ENCODE measurements at places on chromosomes 7 and 10.

DNA sequence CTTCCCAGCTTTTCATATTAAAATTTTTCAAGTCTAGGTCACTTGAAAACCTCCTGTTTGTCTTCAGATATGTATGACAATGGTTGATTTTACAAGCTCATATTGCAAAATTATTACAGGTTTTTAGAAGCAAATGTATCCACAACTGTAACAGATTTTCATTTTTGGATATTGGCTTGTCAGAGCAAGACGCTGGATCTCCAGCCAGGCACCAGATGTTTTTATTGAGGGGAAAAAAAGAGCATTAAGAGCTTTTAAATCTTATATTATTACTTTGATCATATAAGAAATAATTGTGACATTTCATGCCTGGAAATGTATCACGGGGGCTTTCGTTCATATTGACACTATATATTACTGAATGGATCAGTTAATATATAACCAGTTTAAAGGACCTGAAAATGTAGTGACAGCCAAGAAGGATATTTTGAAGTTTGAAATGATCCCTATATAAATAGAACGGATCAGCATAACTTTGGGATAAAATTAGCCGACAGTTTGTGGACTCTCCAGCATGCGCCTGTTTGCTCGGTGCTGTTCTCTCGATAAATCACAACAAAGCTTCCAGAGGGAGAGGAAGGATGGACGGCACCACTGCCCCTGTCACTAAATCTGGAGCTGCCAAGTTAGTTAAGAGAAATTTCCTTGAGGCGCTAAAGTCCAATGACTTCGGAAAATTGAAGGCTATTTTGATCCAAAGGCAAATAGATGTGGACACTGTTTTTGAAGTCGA, at the start of gene ASB4:
Gene ASB4 (plus strand): TSS at position 553 of the 733 bp plus-strand sequence. CDS start 29 bp downstream, at position 582.
- no peak for DNase-seq

DNA sequence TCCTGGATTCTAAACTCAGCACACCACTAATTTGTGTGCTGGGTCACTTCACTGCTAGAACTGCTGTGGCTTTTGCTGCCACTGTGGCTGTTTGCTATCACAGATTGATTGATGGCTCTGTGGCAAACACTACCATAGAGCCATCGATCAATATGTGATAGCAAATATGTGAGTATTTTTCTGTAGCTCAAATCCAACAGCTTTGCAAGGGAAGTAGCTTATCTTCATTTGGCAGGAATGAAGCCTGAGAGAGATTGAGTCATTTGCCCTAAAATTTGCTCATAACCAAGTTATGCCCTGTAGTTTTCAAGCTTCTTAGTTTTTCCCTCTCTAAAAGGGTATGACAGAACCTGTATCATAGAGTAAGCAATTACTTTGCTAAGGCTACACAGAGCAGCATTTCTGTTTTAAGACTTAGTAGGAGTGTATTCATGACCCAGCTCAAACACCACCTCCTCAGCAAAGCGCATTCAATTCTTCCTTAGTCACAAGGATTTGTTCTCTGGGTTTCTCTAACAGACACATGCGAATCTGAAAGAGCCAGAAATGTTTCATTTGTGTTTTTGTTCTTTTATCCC, 43.1 kb downstream of the MINPP1 start:
- DNase-seq = no peak

DNA sequence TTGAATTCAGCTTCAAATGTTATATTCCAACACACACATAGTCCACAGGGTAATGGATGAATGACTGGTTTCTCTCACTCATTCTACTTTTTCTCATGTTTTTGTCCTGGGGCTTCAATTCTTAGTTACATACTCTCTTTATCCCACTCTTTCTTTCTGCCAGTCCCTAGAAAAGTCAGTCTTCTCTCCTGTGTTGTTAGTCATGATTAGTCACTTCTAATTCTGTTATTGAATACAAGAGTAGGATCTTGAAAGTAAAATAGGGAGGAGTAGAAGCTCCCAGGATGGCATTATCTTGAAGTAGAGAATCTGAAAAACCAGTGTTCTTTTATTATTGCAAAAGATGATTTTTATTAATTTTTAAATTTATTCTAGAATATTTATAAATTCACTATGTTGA, 45.5 kb upstream of the CALCR start:
- DNase-seq = no peak

DNA sequence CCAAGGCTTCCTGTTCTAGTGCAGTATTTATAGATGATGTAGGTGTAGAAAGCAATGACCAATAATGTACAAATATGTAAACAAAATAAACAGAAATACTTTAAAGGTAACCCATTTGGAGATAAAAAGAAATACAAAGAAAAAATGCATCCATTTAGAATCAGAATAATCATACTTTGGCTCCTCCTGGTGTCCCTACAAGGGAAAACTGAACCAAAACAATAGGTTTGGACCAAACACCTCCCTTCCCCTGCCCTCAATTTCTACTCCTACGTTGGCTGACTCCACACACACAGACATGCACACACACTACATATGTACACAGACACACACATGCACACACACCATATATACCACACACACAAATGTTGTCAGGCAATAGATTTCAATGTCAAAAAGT, 36.0 kb downstream of the C10orf143 start:
- DNase-seq = no peak

DNA sequence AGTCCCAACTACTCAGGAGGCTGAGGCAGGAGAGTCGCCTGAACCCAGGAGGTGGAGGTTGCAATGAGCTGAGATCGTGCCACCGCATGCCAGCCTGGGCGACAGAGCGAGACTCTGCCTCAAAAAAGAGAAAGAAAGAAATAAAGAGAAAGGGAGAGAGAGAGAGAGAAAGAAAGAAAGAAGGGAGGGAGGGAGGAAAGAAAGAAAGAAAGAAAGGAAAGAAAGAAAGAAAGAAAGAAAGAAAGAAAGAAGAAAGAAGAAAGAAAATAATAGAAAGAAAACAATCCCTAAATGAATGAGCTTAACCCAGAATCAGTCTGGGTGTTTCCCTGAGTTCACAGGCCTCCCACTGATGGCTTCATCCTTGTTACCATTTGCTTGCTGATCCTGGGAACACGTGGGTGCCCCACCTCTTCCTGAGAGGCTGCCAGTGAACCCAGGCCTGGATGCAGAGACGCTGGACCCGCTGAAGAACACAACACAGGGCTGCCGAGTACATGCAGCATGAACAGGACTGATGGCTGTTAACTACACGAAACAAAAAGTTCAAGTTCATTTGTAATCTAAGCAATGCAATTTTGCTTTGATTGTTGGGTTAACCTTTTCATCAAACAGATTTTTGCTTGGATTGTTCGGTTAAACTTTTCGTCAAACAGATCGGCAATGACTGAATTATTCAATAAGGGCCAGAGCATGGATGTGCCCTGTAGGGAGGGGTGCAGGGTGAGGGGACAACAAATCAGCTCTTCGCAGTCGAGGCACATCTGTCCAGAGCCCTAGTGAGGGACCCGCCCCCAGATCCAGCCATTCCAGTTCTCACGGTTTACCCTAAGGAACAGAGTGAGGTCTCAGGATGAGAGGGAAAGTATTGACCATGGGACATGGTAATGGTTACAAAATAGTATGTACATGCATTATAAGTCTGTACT, 11.5 kb downstream of the NPFFR1 start:
- DNase-seq = no peak

- no peak for DNase-seq
These were observed 546.4 kb upstream of the C7orf33 start for GRCh38 chr7:148044173-148044572.

DNA sequence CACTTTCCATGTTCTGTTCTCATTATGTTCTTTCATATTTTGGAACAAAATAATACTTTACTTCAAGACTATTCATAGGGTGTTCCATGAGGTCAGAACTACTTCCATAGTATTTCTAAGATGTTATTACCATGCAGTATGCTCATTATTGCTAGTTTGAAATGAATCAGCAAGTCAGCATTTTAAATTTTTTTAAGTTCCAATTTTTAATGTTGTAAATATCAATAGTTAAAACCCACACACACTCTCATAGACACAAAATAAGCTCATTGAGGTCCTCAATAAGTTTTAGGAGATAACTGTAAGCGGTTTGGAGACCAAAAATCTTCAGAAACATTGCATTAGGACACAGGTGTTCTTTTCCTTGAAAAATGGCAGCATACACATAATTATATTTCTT, 550.7 kb downstream of the AUTS2 start:
- no peak for DNase-seq

DNA sequence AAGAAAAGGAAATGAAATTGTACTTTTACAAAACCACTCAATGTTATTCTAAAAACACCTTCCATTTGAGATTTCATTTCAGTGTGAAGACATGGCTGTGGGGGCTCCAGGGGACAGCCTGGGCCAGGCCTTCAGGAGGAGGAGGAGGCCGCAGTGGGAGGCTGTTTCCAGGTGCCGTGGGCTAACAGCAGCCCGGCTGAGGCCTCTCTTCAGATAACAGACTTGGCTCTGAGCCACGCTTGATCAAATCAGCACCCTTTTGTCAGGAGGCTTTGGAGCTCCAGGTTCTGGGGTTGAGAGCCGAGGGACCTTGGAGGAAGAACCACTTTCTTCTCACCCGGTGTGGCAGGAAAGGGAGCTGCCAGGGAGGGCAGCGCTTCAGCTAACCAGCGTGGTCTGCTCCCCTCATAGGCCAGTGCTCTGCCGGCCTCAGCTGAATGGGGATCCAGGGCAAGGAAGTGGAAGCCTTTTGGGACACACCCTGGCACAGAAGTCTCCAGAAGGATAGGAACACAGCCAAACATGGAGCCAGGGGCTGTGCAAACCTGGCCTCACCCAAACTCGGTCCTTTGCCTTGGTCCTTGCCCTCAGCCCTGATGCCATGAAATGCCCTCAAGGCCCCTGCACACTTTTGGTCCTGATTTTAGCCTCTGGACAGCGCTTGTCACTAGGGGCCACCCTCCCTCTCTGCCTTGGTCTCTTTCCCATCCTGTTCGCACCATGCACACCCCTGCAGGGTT, 23.5 kb upstream of the CHST15 start:
- DNase-seq = no peak

GRCh38 chr10:43078986-43079273, 2.1 kb downstream of the RET start:
- peak; percentile 9 for DNase-seq

GRCh38 chr10:102581981-102582580, 62.2 kb upstream of the TRIM8 start:
- no peak for DNase-seq

DNA sequence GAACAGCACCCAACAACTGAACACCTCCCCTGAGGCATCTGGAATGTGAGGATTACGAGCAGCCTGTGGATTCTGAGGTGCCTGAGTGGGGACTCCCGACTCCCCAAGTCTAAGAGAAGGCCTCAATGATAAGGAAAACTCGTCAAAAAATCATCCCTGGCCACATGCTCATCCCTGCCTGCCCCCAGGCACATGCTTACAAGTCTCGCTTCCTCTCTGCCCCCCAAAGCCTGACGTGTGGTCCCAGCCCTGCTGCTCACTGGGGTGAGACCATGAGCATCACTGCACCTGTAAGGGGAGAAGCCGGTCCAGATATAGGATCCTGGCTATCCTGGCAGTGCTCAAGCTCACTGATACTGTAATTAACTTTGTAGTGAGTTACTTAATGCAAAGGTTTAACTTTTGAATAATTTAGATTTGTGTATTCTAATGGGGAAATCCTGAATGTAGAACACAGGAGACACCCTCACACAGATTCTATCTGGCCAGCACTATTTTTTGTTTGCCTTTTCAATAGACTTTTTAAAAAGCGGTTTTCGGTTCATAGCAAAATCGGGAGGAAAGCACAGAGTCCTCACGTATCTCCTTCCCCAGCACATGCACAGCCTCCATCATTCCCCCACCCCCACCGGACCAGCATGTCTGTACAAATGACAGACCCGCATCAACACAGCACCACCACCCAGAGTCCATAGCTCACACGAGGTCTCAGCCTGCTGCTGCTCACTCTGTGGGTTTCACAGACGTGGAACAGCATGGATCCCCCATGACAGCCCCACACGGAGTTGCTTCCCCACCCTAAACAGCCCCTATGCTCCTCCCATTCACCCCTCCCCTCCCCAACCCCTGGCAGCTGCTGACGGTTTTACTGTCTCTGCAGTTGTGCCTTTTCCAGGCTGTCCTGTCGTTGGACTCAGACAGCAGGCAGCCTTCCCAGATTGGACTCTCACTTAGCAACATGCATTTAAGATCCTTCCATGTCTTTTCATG, 167.9 kb downstream of the DIP2C start:
- no peak for DNase-seq

DNA sequence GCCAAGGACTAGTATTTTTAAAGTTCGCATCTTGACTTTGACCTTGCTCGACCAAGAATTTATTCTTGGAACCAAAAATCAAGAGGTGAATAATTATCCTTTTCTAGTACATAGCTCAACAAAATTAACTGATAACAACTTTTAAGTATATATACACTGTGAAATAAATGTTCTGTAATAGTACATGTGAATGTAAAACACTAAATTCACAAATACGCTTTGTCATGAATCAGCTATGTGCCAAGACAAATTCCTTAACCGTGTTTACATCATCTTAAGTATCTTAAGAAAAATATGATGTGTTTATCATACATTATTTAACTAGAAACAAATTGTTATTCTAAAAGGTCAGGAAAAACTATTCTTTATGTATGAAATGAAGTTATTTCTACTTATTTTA, 83.3 kb downstream of the CUL2 start:
- no peak for DNase-seq
